Kidney tubule cell (primary cell): ENCODE measurements at places on chromosomes 7 and 10.

GRCh38 chr7:154795437-154795836 lies 207.5 kb downstream of the PAXIP1 start:
- DNase-seq, result no peak

GRCh38 chr10:81909453-81909852 lies 34.5 kb downstream of the NRG3 start:
- no peak for DNase-seq

GRCh38 chr7:84638339-84638697 lies 443.7 kb upstream of the SEMA3A start:
- no peak for DNase-seq

GRCh38 chr7:99083733-99084132 lies 60.2 kb downstream of the SMURF1 start:
- no peak for DNase-seq

GRCh38 chr7:67311901-67312300 lies 315.3 kb downstream of the TYW1 start:
- peak; percentile 25 for DNase-seq

DNA sequence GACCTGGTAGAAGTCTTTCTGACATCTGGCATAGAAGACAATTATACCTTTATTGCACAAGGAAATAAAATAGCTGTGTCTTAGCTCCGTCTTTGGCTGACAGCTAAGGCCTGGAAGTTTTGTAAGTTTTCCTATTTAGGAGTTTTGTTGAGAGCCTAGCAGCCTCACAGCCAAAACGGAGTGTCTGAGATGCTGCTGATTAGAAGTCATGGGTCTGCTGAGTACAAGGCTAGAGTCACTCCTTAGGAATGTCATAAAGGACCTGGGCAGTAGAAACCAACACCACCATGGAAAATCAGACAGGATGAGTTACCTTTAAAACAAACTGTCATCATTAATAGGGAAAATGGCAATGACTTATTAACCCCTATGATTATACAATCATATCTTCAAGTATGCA lies 442.5 kb downstream of the KCNMA1 start:
- peak; percentile 99 for DNase-seq

GRCh38 chr10:42543840-42544372 lies 94.5 kb downstream of the ZNF33B start:
- DNase-seq, result no peak

DNA sequence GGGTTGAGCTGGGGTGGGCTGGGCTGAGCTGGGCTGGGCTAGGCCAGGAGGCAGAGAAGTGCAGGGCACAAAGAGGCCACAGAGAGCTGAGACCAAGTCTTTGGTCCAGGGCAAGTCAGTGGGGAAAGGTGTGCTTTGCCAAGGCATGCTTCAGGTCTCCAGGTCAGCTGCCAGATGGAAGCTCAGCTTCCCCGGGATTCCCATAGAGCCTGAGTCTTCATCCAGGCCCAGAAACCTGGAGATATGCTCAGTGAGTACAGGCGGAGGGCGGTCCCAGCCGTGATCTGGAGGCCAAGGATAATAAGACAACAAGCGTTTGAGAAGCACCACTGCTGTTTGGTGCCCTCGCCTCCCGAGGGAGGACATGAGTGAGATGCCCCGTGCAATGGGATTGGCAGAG lies 4.7 kb upstream of the CALN1 start:
- no peak for DNase-seq

GRCh38 chr7:155263581-155264143 lies 34.0 kb upstream of the INSIG1 start:
- no peak for DNase-seq

DNA sequence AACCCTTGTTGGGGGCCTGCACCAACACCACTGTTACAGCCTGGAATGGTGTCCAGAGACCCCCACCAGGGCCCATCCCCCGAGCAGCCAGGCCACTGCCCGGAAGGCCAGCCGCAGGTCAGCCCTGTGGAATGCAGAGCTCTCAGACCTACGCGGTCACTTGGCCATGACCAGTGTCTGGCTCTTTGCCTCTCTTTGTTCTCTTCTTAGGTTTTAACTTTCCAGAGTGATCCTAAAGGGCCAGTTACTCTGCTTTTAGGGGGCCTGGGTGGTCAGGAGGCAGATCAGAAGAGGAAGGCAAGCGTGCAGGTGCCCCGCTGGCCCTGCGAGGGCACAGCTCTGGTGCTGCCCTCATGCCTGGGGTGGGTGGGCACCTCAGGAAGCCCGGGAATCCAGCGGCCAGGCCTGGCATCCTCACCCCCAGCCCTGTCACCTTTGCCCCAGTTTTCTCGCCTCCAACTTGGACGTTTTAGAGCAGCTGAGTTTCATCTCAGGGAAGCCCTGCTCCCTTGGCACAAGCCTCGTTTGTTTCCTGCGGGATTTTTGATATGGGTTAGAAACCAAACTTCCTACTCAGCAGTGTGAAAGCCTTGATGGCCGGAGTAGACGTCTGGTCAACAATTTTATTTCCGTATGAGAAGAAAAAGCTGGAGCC lies 62.5 kb upstream of the CHST15 start:
- peak; percentile 81 for DNase-seq

GRCh38 chr7:158067219-158067930 lies 520.2 kb downstream of the PTPRN2 start:
- DNase-seq, result no peak

DNA sequence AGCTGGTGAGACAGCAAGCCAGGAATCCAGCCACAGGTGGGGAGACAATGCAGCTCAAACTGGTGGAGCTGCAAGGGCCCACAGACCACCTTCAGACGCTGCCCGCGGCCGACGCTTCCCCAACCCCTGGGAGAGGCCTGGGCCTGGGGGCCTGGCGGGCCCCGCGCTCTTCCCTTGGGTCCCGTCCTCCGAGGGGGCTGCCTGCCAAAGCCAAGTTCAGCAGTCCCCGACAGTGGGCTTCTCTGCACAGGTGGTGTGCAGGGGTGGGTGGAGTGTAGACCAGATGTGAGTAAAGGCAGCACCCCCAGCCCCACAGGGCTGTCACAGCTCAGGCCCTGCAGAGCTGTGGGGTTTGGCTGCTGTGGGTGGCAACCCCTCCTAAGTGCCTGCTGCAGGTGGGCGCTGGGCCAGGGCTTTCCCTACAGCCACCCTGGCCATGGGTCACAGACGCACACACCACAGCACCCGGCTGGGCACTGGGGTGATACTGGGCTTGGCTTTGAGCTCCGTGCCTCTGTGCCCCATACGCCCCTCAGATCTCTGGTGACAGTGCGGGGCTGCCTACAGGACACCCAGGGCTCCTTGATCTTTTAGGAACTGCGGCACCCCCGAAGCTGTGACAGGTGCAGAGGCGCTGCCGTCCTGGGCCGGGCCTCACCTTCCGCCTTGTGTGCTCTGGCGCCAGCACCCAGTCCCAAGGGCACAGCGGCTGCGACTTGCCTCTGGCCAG lies 20.5 kb downstream of the BNIP3 start:
- DNase-seq, result no peak

DNA sequence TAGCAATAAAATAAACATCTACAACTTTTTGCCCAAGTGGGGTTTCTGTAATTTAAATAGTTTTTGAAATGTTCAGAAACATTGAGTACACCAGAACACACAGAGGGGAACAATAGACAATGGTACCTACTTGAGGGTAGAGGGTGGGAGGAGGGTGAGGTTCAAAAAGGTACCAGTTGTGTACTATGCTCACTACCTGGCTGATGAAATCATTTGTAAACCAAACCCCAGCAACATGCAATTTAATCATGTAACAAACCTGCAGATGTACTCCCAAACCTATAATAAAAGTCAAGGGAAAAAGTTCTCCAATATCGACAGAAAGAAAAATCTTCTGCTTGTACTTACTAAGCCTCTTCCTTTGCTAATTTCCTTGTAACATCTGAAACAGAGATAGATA lies 4.2 kb upstream of the TES start:
- no peak for DNase-seq

GRCh38 chr10:124144536-124144935 lies 51.1 kb upstream of the CHST15 start:
- DNase-seq, result no peak

- no peak for DNase-seq
Observed at GRCh38 chr10:79224992-79225391, 122.3 kb upstream of the PPIF start.
